ENCODE measurements at places on chromosomes 16 and 17. TPM values are rescaled to one million over a fixed set of nuclear protein-coding genes. Genes with fewer than 3 reads are reported as not detected.

DNA sequence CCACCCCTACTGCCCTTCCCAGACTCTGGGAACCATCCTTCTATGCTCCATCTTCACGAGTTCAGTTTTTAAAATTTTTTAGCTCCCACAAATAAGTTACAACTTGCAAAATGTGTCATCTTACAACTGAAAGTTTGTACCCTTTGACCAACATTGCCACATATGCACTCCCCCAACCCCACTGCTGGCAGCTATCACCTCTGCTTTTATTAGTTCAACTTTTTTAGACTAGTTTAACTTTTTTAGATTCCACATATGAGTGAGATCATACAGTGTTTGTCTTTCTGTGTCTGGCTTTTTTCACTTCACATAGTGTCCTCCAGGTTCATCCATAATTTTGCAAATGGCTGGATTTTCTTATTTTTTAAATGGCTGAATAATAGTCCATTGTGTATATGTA lies 7.7 kb downstream of the GPT2 start:
- no peaks in the 10 kb centered on the region for H3K36me3 ChIP-seq
- H3K27ac ChIP-seq, result no peak overlapping the region
- H3K4me3 ChIP-seq, result no peak overlapping the region
- H3K4me1 ChIP-seq, result peaks cover 27% of the 10 kb centered on the region

DNA sequence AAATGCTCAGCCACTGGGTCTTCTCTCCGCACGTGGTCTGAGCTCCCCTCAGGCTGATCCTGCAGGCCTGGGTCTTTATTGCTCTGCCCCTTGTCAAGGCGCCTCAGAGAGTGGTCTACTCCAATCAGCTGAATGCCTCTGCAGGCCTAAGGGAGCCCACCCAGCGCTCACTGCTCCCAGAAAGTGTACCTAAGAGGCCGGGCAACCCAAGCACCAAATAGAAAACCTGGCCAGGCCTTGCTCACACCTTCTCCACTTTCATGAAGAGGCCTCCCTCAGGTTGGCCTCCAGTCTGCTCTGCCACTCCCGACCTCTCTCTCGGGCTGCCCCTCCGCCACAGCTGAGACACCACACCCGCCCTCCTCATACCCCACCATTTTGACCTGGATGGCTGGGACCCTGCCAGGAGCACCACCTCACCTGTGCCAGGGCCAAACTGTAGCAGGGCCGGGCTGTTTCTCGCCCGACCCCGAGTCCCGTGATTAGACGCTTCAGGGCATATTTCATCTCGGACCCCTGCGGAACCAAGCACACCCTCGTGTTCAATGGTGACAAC lies 665 bp downstream of the MYBBP1A start:
- H3K27ac ChIP-seq, result peak overlapping the region; percentile 93
- H3K4me1 ChIP-seq, result peaks cover 26% of the 10 kb centered on the region
- peak overlapping the region; percentile 94 for H3K4me3 ChIP-seq
- peaks cover 43% of the 10 kb centered on the region for H3K36me3 ChIP-seq
- no peaks in the 10 kb centered on the region for H3K27me3 ChIP-seq

DNA sequence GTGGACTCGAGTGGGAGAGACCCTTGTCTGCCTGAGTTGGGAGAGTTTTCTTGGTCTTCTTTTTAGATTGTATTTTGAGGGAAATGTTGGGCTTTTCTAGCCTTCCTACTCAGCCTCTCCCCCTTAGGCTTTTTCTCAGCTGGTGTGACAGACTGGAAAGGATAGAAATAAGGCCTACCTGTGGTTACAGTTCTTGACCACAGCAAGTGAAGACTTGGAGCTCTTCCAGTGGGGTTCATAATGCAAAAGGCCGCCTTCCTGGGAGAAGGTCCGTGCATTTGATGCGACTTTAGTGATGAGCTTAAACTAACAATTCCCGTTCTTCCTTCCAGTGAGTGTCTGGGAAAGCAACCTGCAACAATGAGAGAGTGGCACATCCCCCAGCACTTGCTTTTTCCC lies 56.8 kb downstream of the B9D1 start:
- H3K27ac ChIP-seq, result peak overlapping the region; percentile 70
- H3K4me1 ChIP-seq, result peaks cover 89% of the 10 kb centered on the region
- H3K4me3 ChIP-seq, result no peak overlapping the region
- no peaks in the 10 kb centered on the region for H3K27me3 ChIP-seq
- no peak for DNase-seq

- H3K4me3 ChIP-seq, result no peak overlapping the region
- peaks cover 65% of the 10 kb centered on the region for H3K4me1 ChIP-seq
- H3K36me3 ChIP-seq, result peaks cover 32% of the 10 kb centered on the region
- H3K27ac ChIP-seq, result peak overlapping the region; percentile 89
- peak; percentile 64 for DNase-seq
Observed at GRCh38 chr17:74770498-74771318, 5.4 kb downstream of the NAT9 start.

- no peak overlapping the region for H3K4me3 ChIP-seq
- peaks cover 8% of the 10 kb centered on the region for H3K27me3 ChIP-seq
- no peak overlapping the region for H3K27ac ChIP-seq
- H3K36me3 ChIP-seq, result no peaks in the 10 kb centered on the region
- DNase-seq, result no peak
Observed at GRCh38 chr17:19760746-19761145, 12.6 kb upstream of the ALDH3A1 start.

DNA sequence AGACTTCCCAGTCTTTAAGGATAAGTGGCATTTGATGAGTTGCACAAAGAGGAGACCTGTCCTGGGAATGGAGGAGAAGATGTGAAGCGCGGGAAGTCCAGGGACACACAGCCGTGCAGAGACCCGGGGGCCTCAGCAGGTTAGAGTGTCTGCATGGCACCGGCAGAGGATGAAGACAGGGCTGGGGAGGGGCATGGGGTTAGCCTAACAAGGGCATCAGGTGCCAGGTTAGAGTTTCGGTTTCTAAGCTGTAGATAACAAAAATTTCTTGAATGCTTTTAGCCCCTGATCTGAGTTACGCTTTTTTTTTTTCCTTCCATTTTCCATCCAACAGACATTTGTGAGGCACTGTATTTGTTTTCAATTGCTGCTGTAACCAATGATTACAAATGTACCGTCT lies 594.3 kb downstream of the MAF start:
- H3K27ac ChIP-seq, result no peak overlapping the region
- H3K4me3 ChIP-seq, result no peak overlapping the region
- H3K27me3 ChIP-seq, result peaks cover 10% of the 10 kb centered on the region
- no peaks in the 10 kb centered on the region for H3K36me3 ChIP-seq
- no peaks in the 10 kb centered on the region for H3K4me1 ChIP-seq

GRCh38 chr17:10243883-10244844 lies 45.8 kb upstream of the GAS7 start:
- H3K4me1 ChIP-seq, result no peaks in the 10 kb centered on the region
- peaks cover 13% of the 10 kb centered on the region for H3K27me3 ChIP-seq
- H3K36me3 ChIP-seq, result no peaks in the 10 kb centered on the region
- DNase-seq, result no peak

DNA sequence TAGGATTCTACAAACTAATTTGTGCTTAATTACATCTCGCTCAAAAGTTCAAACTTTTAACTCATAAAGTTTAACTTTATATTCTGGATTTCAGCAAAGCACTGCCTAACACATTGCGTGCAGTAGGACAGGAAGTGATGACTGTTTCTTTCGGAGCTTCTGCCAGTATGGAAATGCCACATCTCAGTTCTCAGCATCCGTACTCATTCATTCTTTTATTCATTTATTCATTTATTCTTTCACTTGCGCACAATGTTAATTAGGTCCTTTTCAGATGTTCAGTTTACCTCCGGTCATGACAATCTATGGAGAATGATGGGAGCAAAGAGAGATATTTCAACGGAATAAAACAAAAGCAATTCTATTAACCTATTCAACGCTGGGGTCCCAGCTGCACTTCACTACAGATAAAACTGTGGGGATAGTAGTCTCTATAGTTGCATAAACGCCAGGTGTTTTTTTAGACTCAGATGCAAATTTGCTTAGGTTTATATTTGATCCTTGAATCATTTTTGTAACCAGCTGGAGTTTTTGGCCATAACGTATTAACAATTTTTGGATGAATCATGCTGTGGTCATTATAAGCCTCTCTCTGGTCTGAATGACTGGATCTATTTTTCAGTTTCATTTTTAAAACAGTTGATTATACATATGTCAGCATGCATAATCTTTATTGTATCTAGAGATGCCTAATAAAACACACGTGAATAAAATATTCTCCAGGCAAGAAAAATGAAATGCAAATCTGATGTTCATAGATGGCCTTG lies 143.9 kb downstream of the KCNJ2 start:
- H3K4me1 ChIP-seq, result peaks cover 24% of the 10 kb centered on the region
- H3K4me3 ChIP-seq, result no peak overlapping the region
- H3K27ac ChIP-seq, result no peak overlapping the region
- no peaks in the 10 kb centered on the region for H3K27me3 ChIP-seq
- DNase-seq, result no peak

DNA sequence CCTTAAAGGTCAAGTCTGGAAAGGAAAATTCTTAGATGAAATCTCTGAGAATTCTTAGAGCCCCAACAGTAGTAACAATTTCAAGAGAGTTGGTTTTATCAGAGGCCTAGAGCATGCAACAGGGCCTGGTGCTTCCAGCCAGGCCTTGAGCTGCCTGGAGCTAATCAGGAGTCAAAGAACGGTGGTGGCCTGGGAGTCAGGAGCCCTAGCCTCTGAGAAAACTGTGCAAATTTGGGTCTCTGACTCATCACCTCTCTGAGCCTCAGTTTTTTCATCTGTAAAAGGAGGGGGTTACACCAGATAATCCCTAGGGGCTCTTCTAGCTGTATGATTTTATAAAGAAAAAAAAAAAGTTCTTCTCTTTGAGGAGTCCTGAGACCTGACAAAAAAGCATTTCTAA lies 227.3 kb upstream of the RPL38 start:
- no peak overlapping the region for H3K27ac ChIP-seq
- H3K4me1 ChIP-seq, result no peaks in the 10 kb centered on the region
- peaks cover 87% of the 10 kb centered on the region for H3K27me3 ChIP-seq
- no peak for DNase-seq
- H3K4me3 ChIP-seq, result no peak overlapping the region
- H3K36me3 ChIP-seq, result no peaks in the 10 kb centered on the region

DNA sequence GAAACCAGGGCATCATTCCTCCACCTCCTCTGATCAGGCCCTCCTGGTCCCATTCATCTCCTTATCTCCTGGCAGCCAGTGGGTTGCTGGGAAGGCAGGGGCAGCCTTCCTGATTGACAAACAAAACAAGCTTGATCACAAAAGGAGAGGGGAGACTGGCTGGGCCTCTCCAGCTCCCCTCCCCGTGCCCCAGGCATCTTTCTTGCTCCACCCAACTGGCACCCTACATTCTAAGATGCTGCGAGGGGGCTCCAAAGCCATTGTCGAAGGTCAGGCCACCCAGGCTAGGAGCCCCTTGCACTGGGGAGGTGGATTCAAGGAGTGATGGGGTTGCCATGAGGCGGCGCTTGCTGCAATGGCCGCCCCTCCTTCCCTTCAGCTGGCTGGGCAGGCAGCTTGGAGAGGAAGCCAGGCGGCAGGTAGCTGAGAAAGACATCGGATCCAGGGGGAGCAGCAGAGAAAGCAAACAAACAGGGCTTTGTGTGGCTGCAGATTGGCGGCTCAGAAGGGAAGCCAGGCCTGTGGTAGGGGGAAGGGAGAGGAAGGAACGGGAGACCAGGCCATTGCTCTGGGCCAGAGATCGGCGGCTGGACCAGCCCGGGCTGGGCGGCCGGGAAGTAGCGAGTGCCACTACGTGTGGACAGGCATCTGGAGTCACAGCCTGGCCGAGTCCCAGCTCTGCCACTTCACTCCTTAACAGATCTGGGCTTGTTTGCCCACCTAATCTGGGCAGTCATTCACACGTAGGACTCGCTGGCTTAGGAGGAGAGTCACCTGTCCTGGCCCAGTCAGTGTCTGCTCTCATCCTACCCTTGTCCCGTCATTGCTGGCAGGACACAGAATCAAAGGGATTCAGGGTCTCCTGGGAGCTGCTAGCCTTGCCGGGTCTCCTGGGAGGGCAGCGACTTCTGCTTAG lies 12.3 kb downstream of the RAI1 start:
- peaks cover 82% of the 10 kb centered on the region for H3K4me1 ChIP-seq
- DNase-seq, result peak; percentile 70
- no peaks in the 10 kb centered on the region for H3K27me3 ChIP-seq
- H3K36me3 ChIP-seq, result no peaks in the 10 kb centered on the region
- H3K4me3 ChIP-seq, result peak overlapping the region; percentile 73
- H3K27ac ChIP-seq, result peak overlapping the region; percentile 96

DNA sequence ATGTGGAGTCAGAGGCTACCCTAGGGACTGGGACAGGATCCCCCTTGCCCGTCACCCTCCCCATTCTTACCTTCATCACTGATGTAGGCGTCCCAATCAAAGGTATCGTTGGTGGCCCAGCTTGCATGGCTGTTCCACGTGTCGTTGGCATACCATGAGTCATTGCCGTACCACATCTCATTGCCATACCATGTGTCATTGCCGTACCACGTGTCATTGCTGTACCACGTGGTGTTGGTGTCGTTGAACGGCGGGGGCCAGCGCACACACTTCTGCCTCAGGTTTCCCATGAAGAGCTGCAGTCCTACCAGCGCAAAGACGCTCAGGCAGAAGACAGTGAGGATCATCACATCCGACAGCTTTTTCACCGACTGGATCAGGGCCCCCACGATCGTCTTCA lies 4.8 kb downstream of the SCN4A start:
- H3K27me3 ChIP-seq, result no peaks in the 10 kb centered on the region
- no peak overlapping the region for H3K4me3 ChIP-seq
- no peak for DNase-seq
- peaks cover 24% of the 10 kb centered on the region for H3K4me1 ChIP-seq
- no peak overlapping the region for H3K27ac ChIP-seq

DNA sequence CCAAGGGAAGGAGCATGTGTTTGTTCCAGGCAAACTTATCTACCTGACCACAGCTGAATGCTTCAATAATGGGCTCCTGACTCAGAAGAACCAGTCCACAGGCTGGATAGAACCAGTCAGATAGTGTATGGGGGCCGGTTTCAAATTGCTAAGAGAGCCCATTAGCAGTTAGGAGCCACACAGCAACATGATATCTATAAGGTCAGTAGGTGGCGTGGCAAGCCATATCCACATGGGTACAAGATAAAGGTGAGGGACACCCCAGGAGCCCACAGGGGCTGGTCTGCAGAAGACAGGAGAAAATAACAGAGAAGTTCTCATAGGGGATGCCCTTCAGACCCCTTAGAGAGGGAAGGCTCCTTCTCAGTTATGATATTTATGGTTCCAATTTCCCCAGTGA lies 31.6 kb upstream of the CDRT15 start:
- no peak for DNase-seq
- no peaks in the 10 kb centered on the region for H3K4me1 ChIP-seq
- peaks cover 47% of the 10 kb centered on the region for H3K27me3 ChIP-seq
- no peaks in the 10 kb centered on the region for H3K36me3 ChIP-seq

DNA sequence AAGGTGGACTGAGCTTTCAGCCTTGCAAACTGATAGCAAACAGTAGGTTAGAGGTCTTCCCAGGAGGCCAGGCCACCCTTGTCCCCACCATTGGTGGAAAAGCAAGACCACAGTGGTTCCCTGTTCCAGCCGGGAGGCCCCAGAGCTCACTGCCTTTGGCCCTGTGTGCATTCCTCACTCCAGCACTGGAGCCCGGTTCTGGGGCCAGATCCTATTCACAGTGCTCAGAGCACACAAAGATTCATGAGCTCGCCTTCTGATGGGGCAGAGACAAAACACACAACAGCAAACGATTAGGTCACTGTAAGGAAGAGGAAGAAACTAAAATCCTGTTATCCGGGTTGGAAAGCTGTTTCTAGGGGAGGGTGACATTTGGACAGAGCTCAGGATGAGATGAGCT lies 5.6 kb upstream of the PGS1 start:
- H3K27me3 ChIP-seq, result no peaks in the 10 kb centered on the region
- H3K4me3 ChIP-seq, result no peak overlapping the region
- no peak overlapping the region for H3K27ac ChIP-seq

- no peak overlapping the region for H3K4me3 ChIP-seq
- H3K27ac ChIP-seq, result no peak overlapping the region
- no peaks in the 10 kb centered on the region for H3K4me1 ChIP-seq
- H3K36me3 ChIP-seq, result no peaks in the 10 kb centered on the region
Observed at GRCh38 chr17:48985436-48986245, 11.5 kb upstream of the IGF2BP1 start.

The RNF112 gene
- total RNA-seq, result 1.6 TPM

The SLC47A1 gene
- 12.9 TPM for total RNA-seq

The ALDH3A1 gene
- total RNA-seq, result not detected
